ENCODE measurements at places on chromosomes 3 and 15.

DNA sequence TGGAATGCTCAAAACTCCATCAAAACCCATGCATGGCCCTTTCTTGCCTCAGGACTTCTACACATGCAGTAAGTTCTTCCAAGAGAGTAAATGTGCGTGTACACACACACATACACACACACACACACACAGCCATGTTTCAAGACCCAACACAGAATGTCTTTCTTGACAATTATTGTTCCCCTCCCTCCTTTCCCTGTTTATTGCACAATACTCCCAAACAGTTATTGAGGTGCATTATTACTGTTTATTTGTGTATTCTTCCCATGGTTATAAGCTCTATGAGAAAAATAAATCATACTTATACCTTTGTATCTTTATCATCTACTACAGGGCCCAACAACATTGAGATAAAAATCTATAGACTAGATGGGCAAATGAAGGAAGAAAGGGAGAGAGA lies 523.8 kb upstream of the NAALADL2 start:
- DNase-seq = no peak

GRCh38 chr3:72487078-72487765 lies 361.0 kb downstream of the SHQ1 start:
- peak; percentile 83 for DNase-seq

DNA sequence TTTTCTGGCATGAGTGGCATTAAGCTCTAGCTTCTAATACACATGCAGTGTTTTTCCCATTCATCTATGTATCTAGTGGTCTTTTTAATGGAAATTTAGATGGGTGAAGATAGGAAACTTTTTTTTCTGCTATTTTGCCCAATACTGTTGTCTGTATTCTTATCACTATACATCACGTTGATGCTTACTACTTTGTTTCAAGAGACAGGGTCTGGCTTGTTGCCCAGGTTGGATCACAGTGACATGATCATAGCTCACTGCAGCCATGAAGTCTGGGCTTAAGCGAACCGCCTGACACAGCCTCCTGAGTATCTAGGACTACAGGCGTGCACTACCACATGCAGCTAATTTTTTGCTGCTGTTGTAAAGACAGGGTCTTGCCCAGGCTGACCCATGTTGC lies 84.6 kb downstream of the PEAK1 start:
- DNase-seq = peak; percentile 10

- DNase-seq = no peak
Observed at GRCh38 chr3:75012791-75013331, 398.4 kb upstream of the CNTN3 start.

DNA sequence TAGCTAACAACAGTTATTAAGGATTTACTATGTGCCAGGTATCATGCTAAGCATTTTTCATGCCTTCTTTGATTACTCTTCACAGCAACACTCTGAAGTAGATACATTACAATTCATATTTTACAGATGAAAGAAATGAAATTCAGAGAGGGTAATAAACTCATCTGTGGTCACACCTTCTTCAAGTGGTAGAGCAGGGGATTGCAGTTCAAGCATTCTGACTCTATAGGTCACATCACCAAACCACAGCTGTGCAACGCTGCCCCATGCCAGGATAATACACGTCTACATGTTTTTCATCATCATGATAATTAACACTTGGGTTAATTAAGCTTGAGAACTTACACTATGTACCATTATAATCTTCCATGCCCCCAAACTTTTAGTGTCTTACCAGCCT lies 98.5 kb downstream of the LRRC3B start:
- DNase-seq = no peak

GRCh38 chr3:133851266-133851906 lies 44.3 kb downstream of the RAB6B start:
- DNase-seq = peak; percentile 71

GRCh38 chr3:171011109-171011872 lies 15.2 kb downstream of the SLC2A2 start:
- no peak for DNase-seq

DNA sequence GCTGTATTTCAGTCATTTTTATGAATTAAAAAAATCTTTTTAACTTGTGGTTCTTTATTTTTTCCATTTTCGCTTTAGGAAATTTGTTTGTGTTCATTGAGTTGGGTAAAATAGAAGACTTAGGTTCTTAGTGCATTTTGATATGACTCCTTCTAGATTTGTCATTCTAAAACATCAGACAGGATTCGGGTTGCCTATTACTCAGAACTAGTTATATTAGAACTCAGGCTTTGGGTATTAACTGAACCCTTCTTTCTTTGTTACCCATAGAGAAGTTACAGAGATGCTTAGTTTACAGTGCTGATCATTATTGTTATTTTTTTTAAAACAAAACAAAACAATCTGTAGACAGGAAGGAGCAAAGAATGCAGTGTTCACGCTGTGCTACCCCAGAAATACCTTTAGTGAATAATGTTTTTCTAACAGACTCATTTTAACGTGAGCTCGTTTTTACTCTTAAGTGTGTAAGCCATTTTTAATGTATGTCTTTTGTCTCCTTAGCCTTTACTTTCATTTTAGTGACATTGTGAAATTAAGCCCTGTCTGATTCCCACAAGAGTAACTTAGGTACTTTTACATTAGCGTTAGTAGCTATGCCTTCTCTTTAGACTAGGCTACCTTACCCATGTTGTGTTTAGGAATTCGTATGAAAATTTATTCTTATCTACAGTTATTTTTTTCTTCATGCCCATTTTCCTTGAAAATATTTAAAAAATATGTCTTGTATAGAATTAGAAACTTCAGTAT lies 53.4 kb downstream of the CMC1 start:
- DNase-seq = no peak

- DNase-seq = no peak
Observed at GRCh38 chr3:183529185-183529584, 26.3 kb downstream of the KLHL6 start.

- DNase-seq = no peak
Observed at GRCh38 chr3:109648027-109648426, 310.7 kb upstream of the DPPA4 start.

DNA sequence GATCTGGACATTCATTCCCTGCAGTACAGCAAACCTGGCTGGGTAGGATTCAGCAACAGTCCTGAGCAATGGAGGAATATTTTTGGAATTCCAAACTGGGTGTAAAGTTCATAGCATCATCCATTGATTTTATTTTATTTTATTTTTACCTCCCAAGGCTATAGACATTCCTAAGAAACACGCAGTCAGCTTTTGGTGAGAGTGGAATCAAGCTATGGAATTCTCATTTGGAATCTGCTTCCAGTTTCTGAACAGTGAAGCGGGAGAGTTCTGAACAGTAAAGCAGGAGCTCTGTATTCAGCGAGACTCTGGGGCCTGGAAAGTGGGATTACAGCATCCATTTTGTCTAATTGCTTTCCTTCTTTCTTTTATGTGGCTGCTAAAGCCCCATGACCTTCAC lies 1.4 kb upstream of the PDZRN3 start:
- DNase-seq = no peak

DNA sequence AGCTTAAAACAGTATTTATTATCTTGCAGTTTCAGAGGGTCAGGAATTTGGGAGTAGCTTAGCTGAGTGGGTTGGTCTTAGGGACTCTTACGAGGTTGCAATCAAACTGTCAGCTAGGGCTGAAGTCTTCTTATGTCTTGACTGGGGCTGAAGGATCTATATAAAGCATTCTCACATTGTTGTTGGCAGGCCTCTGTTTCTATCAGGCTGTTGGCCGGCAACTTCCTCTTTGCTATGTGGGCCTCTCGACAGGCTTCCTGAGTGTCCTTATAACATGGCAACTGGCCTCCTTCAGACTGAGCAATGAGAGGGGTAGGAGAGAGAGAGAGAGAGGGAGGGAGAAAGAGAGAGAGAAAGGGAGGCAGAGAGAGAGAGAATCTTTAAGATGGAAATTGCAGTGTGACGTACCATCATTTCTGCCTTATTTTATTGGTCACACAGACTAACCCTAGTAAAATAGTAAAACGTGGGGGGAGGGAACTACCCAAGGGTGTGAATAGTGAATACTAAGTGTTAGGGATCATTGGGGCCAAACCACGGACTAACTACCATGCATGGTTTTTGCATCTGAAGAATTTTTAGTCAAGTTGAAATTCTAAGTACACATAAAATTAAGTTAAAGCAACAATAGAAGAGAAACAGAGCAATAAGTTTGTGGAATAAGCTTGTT lies 16.1 kb downstream of the FGF7 start:
- DNase-seq = peak; percentile 93

- peak; percentile 78 for DNase-seq
Observed at GRCh38 chr3:71064291-71064955, 519.1 kb downstream of the FOXP1 start.

GRCh38 chr15:99168601-99169580 lies 64.0 kb downstream of the SYNM start:
- peak; percentile 5 for DNase-seq
